ENCODE measurements at places on chromosomes 3 and 15. TPM values are rescaled to one million over a fixed set of nuclear protein-coding genes. Genes with fewer than 3 reads are reported as not detected.

- no peak for ATAC-seq
Measured at GRCh38 chr3:72129501-72130094, 344.6 kb upstream of the PROK2 start.

DNA sequence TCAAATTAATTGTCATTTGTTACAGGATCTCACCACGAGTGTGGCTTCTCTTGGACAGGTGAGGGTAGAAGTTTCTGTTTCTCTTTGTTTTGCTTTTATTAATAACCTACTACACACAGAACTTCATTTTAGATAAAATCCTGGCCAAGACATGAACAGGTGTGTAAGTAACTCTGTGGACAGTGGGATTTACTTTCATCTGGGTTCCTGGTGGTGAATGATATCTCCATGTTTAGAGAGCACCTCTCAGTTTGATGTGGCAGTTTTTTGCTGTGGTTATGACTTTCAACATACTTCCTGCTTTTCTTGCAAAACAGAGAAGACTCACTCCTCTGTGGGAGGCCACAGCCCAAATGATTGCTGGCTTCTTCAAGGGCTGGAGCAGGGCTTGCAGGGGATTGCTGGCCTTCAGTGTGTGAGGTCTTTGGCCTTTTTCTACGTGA, 71.1 kb upstream of the XCR1 start:
- no peak for ATAC-seq

DNA sequence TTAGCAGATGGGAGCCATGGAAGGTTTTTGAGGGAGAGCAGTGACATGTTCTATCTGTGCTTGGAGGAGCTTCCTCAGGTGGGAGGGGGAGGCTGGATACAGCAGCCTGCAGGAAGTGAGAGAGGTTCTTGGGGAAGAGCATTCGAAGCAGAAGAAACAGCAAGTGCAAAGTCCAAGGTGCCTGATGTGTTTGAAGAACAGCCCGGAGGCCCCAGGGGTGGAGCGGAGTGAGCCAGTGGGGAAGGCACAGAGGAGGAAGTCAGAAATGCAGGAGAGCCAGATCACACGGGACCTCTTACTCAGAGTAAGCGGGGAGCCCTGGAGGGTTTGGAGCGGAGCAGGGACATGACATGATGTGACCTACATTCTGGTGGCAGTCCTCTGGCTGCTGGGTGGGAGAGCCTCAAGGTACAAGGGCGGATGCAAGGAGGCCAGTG, 10.8 kb downstream of the ITGA11 start:
- no peak for ATAC-seq

DNA sequence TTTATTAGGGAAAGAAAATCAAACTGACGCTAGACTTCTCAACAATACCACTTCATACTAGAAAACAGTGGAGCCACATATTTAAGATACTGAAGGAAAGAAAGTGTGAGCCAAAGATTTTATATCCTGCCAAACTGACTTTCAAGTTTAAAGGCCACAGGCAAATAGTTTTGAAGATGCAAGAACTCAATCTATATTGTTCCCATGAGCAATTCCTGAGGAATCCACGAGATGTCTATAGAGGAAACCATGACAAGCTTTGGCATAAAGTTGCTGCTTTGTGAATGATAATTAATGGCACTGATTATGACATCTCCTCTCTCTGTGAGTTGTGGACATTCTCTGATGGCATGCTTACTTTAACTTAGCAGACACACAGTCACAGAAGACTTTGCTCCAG, 276.1 kb upstream of the GOLGA6L4 start:
- ATAC-seq = no peak

DNA sequence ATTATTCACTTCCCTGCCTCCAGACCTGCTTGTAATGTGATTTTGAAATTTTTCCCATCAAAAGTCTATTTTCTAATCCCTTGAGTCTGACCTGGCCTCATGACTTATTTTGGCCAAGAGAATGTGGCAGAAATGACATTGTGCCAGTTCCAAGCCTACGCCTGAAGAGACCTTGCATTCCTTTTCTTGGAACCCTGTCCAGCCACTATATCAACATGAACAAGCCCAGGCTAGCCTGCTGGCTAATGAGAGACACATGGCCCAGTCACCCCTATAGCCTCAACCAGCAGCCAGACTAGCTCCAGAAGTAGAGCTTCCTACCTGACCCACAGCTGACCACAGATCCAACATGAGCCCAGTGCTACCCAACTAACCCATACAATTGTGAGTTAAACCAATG, 121.1 kb upstream of the ACP3 start:
- ATAC-seq = peak; percentile 60

DNA sequence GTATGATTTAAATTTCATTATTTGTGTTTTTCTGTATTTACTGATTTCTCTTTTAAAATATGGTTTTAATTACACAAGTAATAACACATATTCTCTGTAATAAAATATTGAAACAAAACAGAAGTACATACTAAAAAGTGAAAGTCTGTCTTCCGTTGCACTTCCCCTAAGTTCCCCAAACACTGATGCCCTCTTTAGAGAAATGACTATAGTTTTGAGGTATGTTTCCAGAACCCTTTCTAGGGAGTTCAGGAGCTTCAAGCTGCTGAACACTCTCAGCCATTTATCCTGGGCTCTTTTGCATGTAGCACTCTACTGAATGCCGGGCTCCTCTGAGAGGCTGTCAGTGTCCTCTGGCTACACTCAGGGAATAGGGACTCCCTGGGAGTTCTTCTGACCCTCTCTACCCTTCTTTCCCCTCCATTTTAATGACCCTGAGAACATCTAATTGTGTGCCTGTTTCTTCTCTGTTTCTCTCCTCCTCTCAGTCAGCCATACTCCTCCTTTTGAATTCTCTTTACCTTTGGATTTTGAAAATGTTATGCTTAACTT, 60.4 kb upstream of the KCNAB1 start:
- no peak for ATAC-seq

- ATAC-seq = no peak
Measured at GRCh38 chr3:117600112-117600511, 890.5 kb downstream of the TUSC7 start.

DNA sequence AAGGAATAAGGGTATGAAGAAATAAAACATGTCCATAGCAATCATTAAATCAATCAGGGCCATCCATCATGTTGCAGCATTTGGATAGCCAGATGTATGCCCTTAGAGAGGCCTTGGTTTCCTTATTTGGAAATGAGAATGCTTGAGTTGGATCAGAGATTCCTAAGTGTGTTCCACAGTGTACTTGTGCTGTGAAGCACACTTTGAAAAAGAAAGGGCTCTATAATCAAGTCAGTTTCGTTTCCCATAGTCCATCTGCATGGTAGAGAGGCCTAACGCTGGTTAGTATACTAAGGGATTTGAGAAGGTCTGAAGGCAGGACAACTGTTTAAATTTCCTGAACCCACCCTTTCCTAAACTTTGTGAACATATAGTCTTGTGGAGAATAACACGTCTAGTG, 30.9 kb downstream of the RBMS3 start:
- no peak for ATAC-seq

GRCh38 chr3:192928720-192929119, 11.1 kb upstream of the MB21D2 start:
- no peak for ATAC-seq

GRCh38 chr3:123305192-123305591, 103.4 kb downstream of the SEC22A start:
- no peak for ATAC-seq

GRCh38 chr3:149487598-149488197, 13.2 kb downstream of the TM4SF4 start:
- ATAC-seq = no peak

DNA sequence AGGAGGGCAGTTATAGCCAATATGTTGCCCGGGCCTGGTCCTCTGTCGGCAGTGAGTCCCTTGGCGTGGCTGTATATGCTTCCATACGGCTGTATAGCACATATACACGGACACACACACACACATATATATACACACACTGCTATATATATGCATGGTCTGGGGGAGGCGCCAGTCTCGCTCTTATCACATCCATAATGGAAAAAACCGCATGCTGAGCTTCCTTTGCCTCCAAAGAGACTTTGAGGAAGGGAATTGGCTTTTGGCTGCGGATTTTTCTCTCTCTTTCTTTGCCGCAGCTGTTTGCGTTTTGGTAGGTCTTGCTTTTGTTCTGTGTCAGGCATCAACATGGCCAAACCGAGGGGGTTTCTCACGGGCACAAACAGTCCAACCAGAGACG, 11.3 kb upstream of the TMEM115 start:
- peak; percentile 42 for ATAC-seq

DNA sequence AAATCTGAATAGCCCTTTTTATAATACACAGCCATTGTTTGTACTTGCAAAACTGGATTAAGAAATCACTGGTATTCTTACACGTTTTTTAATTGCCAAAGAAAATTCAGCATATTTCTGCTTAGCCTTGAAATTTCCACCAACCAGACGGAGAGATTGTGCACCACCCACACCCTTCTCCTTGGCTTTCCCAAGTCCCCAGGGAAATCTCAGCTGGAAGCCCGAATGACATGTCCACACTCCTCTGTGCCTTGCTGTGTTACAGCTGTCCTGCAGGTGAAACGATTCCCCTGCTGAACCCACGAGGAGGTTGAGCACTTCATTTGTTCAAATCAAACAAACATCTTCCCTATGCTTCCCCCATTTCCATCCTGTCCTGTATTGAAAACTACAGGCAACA, 49.6 kb upstream of the PPARG start:
- ATAC-seq = no peak

DNA sequence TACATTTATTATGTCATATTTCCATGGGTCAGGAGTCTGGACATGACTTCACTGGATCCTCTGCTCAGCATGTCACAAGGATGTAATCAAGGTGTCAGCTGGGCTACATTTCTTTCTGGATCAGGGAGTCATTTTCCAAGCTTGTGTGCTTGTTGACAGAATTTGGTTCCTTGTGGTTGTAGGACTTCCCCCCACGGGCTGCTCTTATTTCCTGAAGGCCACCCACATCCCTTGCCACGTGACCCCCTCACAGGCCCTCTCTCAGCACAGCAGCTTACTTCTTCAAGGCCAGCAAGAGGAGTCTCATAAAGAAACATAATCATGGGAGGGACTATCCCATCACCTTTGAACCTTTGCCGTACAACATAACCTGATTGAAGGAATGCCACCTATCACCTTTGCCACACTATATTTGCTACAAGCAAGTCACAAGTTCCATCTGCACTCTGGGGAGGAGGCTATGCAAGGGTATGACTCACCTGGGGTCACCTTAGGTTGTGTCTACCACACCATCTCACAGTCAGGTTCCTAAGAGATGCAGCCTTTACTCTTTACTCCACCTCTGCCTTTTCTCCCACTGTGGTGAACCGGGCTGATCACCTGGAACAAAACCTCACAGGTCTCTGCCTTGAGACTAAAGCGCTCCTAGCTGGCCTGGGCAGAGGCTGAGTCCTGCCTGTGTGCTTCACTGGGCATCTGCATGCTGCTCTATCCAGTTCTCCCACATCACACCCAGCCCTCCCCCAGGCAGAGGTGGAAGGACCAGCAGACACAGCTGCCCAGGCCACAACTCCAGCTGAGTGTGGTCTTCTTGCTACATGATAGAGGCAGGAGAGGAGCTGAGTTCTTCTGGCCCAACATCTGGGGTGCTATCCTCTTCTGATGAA, 13.5 kb downstream of the RAB6B start:
- ATAC-seq = no peak

DNA sequence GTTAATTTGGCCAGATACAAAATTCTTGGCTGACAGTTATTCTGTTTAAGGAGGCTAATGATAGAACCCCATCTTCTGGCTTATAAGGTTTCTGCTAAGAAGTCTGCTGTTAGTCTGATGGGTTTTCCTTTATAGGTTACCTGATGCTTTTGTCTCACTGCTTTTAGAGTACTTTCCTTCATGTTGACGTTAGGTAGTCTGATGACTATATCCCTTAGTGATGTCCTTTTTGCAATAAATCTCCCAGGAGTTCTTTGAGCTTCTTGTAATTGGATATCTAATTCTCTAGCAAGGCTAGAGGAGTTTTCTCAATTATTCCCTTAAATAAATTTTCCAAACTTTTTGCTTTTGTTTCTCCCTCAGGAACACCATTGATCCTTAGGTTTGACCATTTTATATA, 114.1 kb upstream of the CDIN1 start:
- no peak for ATAC-seq

DNA sequence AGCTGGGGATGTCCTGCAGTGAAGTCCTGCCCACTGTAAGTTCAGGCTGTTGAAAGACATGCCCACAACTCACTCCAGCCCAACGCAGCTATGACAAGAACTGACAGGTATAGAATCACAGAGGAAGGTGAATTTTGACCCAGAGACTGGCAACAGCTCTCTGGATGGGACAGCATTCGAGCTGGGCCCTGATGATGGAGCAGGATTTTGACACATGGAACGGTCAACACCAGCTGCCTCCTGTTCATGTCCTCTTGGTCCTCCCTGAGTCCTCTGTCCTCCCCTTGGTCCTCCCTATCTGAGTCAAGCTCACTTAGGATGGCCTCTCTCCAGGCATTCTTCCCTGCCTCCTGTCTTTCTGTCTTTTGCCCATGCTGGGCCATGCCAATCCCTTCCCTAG, 15.2 kb upstream of the ACAN start:
- ATAC-seq = no peak

GRCh38 chr3:38773528-38773927, 42.5 kb downstream of the SCN10A start:
- ATAC-seq = no peak

- ATAC-seq = no peak
Measured at GRCh38 chr15:62895905-62896316, 146.6 kb upstream of the TPM1 start.

DNA sequence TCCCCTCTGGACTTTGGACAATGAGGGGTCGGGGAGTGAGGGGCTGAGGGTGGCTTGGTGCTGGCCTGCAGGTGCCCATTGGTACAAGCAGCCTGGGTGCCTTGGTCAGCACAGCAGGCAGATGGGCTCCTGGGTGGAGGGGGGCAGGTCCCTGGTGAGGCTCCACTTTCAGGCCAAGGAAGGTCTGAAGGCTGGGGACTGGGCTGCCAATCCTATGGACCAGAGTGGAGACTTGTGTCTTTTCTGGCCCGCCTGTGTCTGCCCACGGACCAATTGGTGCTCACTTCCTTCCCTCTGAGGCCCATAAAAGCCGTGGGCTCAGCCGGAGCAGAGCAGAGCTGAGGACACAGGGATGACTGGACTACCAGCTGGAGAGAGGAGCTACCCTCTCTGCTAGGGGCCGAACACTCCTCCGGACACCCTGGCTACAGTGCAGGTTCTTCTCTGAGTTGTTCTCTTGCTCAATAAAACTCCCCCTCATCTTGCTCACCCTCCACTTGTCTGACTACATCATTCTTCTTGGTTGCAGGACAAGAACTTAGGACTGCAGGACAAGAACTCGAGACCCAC, 31.9 kb upstream of the IREB2 start:
- no peak for ATAC-seq

The TMEM212 gene
- not detected for total RNA-seq

The TM6SF1 gene
- not detected for total RNA-seq

The CHRM5 gene
- total RNA-seq = 0.53 TPM

The ARGFX gene
- total RNA-seq = not detected
